ENCODE measurements at places on chromosomes 13 and 19.

GRCh38 chr19:10037809-10038208 is 24.5 kb downstream of the RDH8 start:
- no peak for DNase-seq

DNA sequence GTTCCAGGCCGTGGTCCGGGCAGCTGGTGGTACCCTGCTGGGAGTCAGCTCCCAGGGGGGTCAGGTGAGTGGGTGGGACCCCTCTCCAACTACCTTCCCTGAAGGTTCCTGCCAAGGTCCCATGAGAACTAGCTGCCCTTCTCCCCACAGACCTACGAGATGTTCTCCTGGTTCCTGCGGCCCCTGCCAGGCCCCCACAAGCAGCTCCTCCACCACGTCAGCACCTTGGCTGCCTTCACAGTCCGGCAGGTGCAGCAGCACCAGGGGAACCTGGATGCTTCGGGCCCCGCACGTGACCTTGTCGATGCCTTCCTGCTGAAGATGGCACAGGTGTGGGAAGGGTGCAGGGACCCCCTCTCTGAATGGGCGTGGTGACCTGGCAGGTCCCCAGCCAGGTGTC is 5.5 kb downstream of the CYP2S1 start:
- DNase-seq = no peak

- DNase-seq = no peak
Measured at GRCh38 chr19:10816691-10817090, 19.3 kb downstream of the TMED1 start.

- no peak for DNase-seq
Measured at GRCh38 chr13:49657241-49657641, 28.9 kb downstream of the ARL11 start.

- no peak for DNase-seq
Measured at GRCh38 chr13:28000567-28000966, 12.1 kb upstream of the URAD start.

DNA sequence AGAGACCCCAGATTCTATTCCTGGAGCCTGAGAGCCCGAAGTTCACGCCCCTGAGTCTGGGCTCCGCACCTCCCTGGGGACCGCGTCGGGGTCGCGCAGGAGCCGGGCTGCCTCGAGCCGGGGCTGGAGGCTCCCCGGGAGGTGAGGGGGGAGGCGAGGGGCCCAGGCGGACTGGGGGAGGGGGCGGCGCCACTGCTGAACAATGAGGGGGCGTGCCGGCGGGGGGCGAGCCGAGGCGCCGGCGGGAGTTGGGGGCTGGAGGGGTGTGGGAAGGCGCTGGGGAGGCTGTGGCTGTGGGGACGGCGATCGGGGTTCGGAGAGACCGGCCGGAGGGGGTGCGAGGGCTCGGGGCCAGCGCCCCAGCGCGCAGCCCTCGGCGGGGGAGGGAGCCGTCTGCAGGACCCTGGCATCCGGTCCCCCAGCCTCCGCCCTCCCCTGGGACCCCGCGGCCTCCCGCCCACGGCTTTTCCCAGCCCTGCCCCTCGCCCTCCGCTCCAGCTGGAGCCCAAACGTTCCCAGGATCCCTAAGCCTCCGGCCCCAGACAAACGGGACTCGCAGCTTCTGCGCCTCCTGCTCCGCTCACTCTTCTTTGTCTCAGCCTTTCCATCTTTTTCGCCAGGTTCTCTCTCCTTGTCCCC is 922 bp downstream of the PLEKHG2 start:
- DNase-seq = peak; percentile 41

DNA sequence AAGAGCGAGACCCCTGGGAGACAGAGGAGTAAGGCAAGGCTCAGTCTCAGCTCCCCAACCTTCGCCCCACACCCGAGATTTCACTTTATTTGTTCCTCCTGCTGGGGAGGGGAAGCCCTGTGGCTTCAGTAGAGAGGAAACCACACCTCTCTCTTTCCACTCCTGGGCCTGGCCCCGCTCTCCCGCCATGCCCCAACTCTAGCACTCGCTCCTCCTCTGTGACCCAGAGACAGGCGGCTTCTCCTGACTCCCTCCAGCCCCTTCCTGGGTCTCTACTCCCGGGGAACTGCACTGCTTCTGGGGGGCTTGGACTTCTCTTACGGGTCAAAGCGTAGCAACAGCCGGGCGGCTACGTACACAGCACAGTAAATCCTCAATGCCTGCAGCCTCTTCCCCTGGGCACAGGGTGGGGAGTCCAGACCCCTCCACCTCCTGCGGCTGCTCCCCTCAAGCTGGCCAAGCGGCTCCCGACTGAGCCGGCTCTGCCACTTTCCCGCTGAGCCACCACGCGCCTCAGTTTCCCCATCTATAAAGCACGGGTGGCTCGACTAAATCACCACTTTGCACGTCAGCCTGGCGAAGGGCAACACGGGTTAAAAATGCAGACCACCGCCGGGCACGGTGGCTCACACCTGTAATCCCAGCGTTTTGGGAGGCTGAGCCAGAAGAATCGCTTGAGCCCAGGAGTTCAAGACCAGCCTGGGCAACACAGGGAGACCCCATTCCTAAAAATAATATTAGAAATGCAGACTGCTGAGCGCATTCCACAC is 1.4 kb downstream of the RNF126 start:
- no peak for DNase-seq

DNA sequence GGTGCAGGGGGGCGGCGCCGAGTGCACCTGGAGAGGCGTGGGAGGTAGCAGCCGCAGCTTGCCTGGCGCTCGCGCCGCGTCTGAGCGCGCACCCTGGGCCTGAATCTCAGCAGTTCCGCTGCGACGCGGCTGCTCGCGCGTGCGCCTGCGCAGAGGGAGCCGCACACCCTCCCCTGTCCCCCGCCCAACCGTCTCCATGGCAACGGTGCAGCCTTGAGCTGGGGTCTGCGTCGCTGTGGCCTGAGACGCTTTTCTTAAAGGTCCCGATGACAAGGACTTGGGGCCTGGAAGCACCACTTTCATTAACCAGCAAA is at the start of gene PNMA8B:
Gene PNMA8B, minus strand, starts transcription at position 82 of the 314 bp plus-strand sequence. CDS start 402 bp downstream, outside the sequence.
- DNase-seq = peak; percentile 93

DNA sequence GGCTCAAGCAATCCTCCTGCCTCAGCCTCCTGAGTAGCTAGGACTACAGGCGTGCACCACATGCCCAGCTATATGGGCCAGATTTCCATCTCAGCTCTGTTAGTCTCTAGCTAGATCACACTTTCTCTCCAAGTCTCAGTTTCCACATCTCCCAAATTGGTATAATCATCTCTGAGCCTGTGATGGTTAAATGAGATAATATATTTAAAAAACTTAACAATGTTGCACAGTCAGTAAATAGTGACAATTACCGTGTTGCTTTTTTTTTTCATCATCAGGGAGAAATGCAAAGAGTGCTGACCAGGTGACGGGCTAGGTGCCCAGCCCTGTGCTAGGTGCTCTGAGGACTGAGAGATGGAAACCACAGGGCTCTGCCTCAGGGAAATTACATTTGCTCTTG is 36.9 kb upstream of the C19orf12 start:
- no peak for DNase-seq
